AG08396 (cell line): ENCODE measurements at places on chromosomes 3 and 15.

- DNase-seq: peak; percentile 16
These were observed 253.3 kb downstream of the TBC1D5 start for GRCh38 chr3:17489139-17489538.

DNA sequence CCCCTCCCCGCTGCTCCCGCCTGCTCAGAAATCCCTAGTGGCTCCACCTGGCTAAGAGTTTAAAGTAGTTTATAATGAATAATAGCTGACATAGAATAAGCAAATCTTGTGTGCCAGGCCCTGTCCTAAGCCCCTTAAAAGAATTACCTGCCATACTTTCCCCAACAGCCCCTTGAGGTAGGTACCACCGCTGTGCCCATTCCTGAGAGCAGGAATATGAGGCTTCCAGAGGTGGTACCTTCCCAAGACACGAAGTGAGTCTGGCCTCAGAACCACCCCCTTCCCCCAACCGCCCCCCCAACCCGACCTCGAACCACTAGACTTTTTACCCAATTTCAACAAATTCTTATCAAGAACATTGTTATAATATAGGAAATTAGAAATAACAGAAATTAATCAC lies 1.2 kb downstream of the ABHD6 start:
- DNase-seq: no peak

- no peak for DNase-seq
These were observed 8.9 kb downstream of the ARMC8 start for GRCh38 chr3:138196023-138196422.

GRCh38 chr3:51830836-51831385 lies 30.5 kb upstream of the IQCF2 start:
- no peak for DNase-seq

- DNase-seq: no peak
These were observed 40.5 kb downstream of the EXOG start for GRCh38 chr3:38536671-38537070.

DNA sequence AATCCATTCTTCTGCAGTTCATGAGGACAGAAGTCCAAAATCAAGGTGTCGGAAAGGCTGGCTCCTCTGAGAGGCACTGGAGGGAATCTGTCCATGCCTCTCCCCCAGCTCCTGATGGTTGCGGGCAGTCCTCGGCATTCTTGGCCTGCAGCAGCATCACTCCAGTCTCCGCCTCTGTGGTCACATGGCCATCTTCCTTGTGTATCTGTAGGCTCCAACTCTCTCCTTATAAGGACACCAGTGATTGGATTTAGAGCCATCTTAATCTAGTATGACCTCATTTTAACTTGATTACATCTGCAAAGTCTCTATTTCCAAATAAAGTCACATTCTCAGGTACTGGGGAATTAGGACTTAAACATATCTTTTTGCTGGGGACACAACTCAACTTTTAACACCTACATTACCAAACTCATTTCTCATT lies 56.0 kb upstream of the FLNB start:
- DNase-seq: peak; percentile 59

DNA sequence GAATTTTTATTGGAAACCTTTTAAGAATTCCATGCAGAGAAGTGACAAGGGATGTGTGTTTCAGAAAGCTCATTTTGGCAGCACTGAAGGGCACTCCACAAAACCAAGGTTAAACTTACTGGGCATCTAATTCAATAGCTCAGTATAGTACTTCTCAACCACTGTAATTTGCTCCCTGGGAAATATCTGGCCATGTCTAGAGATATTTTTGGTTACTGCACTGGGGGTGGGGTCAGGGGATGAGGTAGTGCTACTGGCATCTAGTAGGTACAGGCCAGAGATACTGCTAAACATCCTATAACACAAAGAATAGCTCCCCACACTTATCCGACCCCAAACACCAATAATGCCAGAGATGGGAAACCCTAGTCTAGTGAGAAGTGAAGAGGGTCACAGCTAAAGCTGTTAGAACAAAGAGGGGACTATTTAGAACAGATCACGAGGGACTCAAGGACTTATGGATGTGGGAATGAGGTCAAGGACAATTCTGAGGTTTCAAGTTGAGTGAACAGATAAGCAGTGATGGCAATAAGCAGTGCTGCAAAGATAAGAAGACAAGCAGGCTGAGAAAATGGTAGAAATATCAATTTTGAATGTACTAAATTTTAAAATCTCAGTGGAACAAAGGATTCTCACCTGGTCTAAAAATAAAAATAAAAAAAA lies 3.2 kb downstream of the MRPL46 start:
- no peak for DNase-seq

DNA sequence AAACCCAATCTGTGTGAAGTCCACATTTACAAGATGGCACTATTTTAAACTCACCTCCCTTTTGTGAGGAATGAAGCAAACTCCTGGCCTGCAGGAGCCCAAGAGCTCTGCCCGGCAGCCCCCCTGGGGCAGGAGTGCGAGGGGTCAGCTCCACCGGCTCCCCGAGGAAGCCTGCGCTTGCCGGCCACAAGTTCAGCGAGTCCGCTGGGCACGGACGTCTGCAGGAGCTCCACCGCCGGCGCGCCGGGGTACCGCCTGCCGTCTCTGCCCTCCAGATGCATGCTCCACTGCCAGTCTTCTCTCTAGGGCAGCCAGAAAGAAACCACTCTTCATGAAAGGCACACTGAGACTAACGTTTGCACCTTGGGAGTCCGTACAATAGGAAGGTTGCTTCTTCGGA lies 17.5 kb downstream of the OCA2 start:
- DNase-seq: no peak

GRCh38 chr3:156735471-156735870 lies 61.1 kb downstream of the TIPARP start:
- DNase-seq: no peak

- DNase-seq: peak; percentile 1
These were observed 1068.0 kb upstream of the CADM2 start for GRCh38 chr3:83890763-83891135.

DNA sequence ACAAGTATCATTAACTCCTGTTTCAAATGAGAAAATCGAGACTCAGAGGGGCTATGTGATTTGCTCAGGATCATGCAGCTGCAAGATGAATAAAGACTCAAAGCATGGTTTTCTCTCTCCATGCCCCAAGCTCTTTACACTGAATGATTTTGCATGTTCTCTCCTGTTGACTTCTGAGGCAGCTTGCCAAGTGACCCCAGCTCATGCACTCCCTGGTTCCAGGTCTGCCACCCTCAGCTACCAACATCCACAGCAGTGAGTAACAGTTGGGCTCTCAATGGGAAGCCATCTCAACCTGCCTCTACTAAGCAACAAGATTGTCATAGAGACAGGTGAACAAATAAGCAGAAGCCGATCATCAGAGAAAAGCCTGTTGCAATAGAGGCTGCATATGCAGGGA lies 116.9 kb upstream of the GADL1 start:
- no peak for DNase-seq

DNA sequence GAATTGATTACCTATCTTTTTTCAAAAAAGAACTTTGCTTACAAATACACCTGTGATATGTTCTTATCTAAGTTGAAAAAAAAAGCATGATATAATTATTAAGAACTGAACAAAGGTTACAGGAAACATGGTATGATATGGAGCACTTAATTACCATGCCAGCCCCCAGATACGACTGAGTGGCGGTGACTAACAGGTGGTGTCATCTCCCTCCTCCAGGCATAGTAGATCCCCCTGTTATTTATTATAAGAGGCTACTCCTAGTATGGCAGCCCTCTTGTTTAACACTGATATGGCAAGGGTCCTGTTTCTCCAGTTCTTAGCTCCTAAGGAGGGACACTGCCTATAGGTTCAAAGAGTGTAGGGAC lies 31.0 kb upstream of the TM4SF4 start:
- no peak for DNase-seq

GRCh38 chr15:100810831-100811230 lies 68.8 kb upstream of the ALDH1A3 start:
- DNase-seq: no peak

DNA sequence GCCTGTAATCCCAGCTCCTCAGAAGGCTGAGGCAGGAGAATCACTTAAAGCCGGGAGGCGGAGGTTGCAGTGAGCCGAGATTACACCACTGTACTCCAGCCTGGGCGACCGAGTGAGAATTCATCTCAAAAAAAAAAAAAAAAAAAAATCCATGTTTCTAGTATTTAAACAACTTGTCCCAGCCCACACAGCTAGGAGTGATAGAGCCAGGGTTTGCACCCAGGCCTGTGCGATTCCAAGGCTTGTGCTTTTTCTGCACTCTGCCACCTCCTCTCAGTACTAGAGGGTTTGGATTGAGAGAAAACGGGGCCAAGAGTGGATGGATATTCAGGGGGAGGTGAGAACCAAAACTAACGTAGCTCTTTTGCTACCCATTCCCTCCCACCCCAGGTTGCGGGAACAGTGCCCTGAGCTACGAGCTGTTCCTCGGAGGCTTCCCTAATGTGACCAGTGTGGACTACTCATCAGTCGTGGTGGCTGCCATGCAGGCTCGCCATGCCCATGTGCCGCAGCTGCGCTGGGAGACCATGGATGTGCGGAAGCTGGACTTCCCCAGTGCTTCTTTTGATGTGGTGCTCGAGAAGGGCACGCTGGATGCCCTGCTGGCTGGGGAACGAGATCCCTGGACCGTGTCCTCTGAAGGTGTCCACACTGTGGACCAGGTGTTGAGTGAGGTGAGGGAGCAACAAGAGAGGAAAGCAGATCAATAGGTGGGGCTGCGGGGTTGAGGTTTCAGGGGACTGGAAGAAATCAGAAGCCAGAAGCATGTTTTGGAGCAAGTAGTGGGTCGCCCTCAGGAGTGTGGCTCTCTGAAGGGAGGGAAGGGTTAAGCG lies 4.1 kb downstream of the CAMK2N2 start:
- no peak for DNase-seq

- no peak for DNase-seq
These were observed 193.9 kb downstream of the XXYLT1 start for GRCh38 chr3:195076981-195077610.

DNA sequence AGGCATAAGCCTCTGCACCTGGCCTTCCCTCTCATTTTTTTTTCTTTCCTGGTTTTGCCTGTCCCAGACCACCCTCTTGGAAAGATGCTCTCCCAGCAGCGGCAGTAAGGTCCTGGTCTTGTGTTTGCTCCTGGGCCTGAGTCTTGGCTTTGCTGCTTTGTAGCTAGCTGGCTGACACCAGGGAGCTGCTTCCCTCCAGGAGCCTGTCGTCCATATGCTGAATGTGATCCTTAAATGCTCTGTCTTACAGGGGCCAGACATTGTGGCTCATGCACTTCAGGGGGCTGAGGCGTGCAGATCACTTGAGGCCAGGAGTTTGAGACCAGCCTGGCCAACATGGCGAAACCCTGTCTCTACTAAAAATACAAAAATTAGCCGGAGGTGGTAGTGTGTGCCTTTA lies 17.2 kb downstream of the FLNB start:
- DNase-seq: no peak
